ENCODE measurements at places on chromosomes 12 and 14. TPM values are rescaled to one million over a fixed set of nuclear protein-coding genes. Genes with fewer than 3 reads are reported as not detected.

E2F7 gene
- 18.2 TPM for total RNA-seq

VWF gene
- total RNA-seq: 0.15 TPM

KCNC2 gene
- total RNA-seq: not detected

FBXO34 gene
- 20.5 TPM for total RNA-seq

EGLN3 gene
- total RNA-seq: 6.3 TPM

CCDC59 gene
- 66.2 TPM for total RNA-seq

MRPL52 gene
- total RNA-seq: 35.1 TPM
